ENCODE measurements at places on chromosomes 16 and 17.

- no peak for DNase-seq
Measured at GRCh38 chr16:86337581-86338402, 172.5 kb upstream of the FOXF1 start.

DNA sequence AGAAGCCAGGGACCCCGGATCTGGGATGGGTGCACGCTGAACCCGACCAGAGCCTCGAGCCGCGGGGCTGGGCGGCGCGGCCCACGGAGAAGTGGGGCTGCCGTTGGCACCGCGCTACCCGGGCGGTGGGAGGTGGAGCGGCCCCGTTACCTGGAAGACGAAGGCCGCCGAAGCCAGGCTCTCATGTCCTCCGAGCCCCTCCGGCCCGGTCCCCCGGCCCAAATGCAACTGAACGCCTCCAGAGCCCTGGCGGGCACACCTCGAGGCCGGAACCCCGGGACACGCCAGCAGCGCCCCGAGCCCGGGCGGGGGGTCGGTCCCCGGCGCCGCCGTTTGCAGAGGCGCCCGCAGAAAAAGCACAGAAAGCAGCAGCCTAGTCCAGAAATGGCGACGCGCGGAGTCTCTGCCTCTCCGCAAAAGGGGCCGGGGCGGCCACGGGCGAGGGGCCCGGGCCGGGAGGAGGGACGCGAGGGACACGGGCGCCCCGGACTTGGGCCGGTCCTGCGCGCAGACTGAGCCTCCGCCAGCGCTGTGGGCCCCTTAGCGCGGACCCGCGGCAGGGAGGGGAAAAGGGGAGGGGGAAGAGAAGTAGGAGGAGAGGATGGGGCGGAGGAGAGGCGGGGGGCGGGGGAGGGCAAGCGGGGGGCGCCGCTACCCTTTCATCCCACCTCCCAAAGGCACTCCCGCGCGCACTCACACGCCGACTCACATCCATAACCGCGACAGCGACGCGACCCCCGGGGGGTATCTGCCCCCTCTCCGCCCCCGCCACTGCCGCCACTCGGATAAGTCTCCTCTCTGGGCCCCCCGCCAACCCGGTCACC, 1.4 kb downstream of the AXIN2 start:
- peak; percentile 62 for DNase-seq

DNA sequence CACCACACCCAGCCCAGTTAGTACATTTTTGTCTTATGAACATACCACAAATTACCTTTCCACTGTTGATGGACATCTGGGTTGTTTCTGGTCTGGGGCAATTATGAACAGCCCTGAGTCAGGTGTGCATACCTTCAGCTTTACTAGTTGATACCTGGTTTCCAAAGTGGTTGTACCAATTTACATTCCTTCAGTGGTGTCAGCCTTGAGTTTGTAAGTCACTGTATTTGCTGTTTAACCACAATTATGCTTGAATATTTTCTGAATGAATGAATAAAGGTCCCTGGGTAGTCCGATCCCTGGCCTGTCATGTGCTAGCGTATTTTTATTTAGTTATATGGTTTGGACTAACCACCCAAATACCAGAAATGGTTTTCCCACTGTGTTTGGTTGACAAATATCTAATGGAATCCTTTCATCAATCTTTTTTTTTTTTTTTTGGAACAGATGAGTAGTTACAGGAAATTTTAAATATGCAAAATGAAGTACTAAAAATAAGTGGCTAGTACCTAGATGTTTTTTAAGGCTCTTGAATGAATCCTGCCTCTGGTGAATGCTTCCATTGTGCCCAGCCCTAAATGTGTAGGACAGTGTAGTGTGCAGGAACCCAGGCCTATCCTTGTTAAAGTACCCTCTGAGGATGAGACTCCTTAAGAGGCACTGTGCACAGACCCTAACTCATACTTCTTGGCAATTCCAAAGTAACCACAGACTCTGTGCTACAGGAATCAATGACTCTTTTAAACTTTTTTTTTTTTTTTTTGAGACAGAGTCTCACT, 3.7 kb downstream of the DUSP14 start:
- DNase-seq: no peak

GRCh38 chr16:31063843-31064611, 10.0 kb downstream of the ZNF668 start:
- no peak for DNase-seq

DNA sequence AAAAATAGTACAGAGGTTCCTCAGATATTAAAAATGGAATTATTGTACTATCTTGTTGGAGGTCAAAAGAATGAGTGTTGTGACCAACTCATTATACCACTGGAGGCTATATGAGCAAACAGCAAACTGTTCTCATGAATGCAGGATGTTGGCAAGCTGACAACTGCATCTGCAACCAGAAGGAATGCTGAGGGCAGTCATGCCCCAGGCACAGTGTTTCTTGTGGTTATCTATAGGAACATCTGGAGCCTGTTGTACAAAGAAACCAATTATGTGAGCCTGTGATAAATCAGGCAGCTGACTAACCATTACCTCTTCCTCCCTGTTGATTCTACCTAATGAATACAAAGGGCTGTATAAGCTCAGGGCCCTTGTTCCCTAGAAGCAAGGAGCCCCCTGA, 2057.1 kb downstream of the TP53TG3F start:
- DNase-seq: no peak

GRCh38 chr16:30665155-30665829, 7.1 kb downstream of the FBRS start:
- no peak for DNase-seq

DNA sequence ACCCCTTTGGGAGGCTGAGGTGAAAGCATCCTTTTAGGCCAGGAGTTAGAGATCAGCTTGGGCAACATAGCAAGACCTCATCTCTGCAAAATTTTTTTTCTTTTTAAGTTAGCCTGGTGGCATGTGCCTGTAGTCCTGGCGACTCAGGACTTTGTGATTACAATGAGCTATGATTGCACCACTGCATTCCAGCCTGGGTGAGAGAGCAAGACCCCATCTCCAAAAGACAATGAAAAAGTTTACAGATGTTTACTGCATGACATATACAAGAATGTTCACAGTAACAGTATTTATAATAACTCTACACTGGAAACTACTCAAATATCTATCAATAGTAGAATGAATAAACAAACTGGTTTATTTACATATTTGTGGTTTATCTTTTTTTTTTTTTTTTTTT, 33.1 kb upstream of the CCL22 start:
- DNase-seq: no peak

DNA sequence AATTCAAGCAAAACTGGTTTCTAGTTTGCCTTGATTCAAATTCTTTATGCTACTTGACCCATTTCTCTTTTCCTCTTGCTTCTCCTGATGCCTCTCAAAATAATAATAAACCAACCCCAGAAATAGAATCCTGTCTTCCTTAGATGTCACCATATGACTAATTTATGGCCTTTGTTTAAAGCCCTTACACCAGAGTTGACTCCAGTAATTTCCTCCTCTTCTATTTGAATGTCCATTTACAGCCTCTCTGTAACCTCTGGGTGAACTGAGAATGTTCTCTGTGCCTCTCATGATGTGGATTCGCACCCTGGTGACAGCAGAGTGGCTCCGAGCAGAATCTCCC, 31.5 kb downstream of the ZFHX3 start:
- no peak for DNase-seq

DNA sequence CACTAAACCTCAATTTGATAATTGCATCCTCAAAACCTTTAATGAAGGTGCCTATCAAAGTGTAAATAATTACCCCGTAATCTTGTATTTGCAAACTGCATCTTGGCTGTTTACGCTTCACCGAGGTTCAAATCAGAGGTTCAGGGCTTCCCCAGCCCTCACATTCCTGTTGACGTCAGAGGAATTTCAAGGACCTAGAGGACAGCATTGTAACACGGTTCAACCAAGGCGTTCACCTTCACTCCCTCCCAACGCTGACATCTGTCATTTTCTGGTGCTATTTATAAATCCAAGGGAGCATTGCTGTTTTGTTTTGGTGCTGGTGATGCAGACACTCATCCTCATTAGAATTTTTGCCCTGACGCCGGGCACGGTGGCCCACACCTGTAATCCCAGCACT, 691.6 kb upstream of the RBFOX1 start:
- no peak for DNase-seq

DNA sequence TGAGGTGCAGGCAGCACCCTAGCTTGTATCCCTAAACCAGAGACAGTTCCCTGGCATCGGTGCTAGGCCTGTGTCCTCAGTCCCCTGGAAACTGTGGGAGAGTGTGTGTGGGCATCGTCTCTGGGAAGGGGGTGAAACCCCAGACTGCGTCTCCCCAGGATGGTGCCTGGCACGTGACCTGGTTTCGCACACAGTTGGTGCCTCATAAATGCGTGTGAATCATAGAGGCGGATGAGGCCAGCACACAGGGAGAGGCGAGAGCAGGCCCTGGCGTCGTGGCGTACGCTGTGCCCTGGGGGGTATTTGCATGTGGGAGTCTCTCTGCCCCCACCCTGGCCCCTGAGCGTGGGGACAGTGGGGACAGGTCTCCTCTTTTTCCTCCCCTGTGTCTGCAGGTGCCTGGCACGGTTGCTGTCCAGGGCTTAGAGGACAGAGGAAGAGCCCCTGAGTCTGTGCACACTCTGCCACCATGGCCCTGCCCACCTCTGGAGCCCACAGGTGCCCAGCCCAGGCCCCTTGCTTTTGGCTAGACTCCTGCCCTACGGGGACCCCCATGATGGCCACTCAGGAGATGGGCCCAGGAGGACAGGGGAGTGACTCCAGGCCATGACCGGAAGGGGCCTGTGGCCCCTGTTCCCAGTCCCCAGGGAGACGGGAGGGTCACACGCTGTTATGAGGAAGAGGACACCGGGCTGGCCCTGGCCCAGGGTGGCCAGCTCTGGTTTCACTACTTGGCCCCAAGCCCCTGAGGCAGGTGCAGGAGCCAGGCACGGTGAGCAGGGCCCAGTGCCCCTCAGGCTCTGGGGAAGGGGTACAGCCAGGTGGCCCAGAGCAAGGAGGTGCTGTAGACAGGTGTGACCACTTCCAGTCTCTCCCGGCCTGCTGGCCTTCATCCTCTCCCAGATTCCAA, 1.3 kb upstream of the FSCN2 start:
- no peak for DNase-seq

- no peak for DNase-seq
Measured at GRCh38 chr17:79565606-79566250, 45.1 kb downstream of the RBFOX3 start.

DNA sequence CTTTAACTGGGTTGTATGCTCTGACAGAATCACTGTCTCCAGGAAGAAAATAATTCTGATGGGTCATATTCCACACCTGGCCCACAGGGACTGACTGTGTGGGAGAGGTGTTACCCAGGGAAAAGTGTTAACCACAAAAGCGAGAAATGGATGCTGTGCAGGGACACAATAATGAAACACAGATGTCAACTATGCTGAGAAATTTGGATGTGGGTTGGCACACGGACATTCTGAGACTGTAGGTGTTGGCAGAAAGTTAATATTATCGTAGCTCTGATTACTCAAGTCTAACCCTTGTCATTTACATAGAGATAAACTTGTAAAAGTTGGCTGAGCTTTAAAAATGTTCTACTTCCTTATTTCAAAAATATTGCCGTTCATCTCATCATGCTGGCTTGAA, 19.6 kb downstream of the TMC5 start:
- no peak for DNase-seq

DNA sequence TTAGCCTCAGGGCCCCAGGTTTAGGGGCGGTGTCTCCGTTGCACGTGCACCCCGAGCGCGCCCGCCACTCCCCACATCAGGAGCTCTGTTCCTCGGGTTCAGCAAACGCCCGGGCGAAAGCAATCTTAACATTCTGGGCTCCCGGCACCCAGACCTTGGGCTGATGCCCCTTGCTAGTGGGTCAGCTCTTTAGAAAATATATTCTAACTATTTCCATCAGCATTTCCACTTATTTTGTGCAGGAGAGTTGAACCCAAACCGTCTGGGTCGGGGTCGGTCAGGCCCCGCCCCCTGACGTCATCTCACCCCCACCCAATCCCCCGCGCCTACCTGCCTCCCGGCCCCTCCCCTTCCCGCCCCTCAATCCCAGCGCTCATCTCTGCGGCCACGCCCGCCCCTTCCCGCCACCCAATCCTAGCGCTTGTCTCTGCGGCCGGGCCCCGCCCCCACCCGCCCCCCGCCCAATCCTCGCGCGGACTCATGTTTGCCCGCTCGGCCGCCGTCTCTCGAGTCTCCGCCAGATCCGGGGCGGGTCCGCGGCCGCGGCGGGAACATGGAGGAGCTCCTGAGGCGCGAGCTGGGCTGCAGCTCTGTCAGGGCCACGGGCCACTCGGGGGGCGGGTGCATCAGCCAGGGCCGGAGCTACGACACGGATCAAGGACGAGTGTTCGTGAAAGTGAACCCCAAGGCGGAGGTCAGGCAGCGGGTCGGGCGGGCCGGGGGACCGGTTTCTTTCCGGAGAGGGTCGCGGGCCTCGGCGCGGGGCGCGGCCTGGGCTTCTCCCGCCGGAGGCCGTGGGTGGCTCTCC, at the start of gene FN3KRP:
FN3KRP (plus strand) TSS at position 504 of the 808 bp plus-strand sequence; CDS start at position 554, 50 bp downstream.
- DNase-seq: peak; percentile 93

GRCh38 chr17:78953356-78954350, 26.1 kb downstream of the LGALS3BP start:
- no peak for DNase-seq

- DNase-seq: no peak
Measured at GRCh38 chr17:46159686-46160085, 33.5 kb downstream of the KANSL1 start.

GRCh38 chr17:14630046-14630445, 329.2 kb downstream of the HS3ST3B1 start:
- DNase-seq: no peak

GRCh38 chr17:33562792-33563191, 269.7 kb upstream of the ASIC2 start:
- no peak for DNase-seq

- DNase-seq: no peak
Measured at GRCh38 chr16:55697867-55698266, 42.1 kb downstream of the SLC6A2 start.

DNA sequence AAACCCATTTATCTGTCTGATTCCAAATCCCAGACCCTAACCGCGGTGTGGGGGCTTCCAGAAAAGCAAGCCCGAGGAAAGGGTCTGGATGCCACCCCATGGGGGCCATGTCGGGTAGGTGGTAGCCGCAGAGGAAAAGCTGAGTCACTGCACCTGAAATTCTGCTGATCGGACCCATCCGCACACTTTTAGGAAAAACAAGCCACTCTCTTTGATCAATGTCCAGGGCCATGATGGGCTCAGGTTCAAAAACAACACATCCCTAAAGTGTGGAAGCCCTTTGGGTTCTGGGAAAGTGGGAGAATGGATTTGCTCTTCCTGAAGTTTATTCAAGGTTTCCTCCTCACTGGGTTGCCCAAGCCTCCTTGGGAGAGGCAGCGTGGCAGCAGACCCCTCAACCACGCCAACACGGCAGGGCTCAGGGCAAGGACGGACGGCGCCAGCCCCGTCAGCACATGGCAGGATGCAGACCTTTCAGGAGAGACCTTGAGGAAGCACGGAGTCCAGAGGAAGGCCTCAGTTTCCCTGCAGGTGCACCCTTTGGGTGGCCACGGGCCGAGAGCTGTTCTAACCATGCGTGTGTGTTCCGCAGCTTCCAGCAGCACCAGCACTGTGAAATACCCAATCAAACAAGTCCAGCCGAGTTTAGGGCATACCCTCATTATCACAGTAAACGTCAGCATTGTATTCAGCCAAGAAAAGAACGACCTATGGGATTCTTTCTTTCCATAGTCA, 367.0 kb downstream of the FOXL1 start:
- no peak for DNase-seq

Data from activated CD8-positive, alpha-beta memory T cell treated with anti-CD3 and anti-CD28 coated beads, Interleukin-2, amount 50 U/mL, for 48 hours (primary cell).